ENCODE measurements at places on chromosomes 7 and 10.

DNA sequence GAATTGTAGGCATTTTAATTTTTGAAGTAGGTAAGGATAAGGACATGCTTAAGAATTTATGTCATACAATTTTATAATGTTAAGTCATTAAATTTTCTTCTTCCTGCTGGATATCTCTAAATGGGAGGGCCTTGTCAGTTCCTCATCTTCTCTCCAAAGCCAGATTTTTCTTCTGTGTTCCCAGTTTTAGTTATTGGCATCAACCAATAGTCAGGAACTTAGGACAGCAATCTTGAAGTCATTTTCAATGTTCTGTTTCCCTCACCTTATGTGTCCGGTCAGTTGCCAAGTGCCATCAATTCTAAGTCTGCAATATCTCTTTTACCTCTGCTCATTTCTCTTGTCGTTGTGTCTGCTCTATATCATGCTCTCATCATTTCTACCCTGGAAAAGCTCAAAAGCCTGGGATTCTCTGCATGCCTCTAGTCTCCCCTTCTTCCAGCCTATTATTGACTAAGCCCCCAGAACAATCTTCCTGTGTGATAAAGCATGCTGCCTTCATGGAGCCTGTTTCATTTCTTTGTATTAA lies 145.2 kb downstream of the PPP1R9A start:
- no peak for DNase-seq

DNA sequence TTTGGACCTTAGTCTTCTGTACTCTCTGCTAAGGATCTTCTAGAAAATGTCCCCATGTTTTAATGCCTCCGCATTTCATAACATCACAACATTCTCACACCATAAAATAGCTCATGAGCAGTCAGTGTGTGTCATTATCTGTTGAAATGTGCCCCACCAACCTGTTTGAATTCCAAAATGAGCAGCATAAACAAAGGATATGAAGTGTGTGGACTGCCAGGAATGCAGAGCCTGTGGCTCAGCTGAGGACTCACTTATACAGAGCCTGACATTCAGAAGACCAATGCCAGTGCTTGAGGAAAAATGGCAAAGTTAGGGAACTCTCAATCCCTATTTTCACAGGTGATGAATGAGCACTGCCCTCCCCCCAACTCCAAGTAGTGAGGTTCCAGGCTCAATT lies 621.4 kb downstream of the POM121L12 start:
- no peak for DNase-seq

DNA sequence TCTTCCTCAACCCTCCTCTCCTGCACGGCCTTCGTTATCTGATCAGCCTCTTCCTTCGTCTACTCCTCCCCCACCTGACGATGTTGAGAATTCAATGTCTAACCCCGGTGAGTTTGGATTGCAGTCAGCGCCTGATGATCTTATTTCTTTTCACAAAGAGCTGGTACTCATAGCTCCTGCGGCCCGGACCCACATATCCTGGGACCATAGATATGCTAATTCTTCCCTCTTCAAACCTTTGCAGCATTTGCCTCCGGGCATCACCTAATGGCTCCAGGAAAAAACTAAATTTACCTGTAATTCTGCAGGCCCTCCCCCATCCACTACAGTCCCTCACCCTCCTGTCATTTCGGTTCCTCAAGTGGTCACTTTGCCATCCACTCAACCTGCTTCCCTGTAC lies 12.4 kb upstream of the DDC start:
- no peak for DNase-seq

DNA sequence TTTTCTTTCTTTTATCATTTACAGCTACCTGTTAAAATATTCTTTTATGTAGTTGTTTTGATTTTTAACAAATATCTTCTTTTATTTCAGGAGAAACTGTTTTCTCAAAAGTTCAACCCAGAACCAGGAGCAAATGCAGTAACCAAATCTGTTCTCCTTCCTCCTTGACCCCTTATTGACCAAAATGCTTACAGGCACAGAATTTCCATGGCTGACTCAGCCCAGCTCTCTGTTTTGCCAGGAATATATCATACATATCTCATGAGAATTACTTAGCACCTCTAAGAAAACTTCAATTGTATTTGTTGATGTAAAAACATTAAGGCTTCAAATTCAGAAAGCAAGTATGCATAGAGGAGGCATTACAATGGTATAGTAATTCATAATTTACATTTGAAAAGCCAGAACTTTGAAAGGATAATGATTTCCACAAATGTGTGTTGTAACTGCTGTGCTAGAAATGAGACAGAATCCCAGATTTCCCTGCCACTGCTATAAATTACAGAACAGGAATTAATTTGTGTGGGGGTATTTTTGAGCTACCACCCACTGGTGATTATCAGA lies 2.2 kb downstream of the GSAP start:
- DNase-seq, result no peak

- no peak for DNase-seq
These were observed 11.8 kb upstream of the TBXAS1 start for GRCh38 chr7:139817249-139817648.

- no peak for DNase-seq
These were observed 208.1 kb downstream of the KIAA1217 start for GRCh38 chr10:24417053-24417452.

DNA sequence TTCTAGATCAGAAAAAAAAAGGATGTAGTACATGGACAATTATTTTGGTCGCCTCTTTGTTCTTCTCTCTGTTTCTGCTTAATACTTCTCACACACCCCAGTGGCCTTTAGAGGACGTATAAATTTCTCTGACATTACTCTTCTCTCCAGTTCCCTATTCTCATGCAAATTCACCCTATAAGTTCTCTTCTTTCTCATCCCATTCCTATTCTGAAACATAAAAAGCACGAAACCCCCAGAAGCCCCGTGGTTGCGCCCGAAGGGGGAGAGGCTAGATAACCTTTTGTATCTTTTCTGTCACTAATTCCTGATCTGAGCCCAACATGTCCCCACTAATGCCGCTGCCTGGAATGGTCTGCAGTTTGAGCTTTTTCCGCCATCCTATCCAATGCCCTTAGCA lies 136.9 kb downstream of the SKIDA1 start:
- no peak for DNase-seq

DNA sequence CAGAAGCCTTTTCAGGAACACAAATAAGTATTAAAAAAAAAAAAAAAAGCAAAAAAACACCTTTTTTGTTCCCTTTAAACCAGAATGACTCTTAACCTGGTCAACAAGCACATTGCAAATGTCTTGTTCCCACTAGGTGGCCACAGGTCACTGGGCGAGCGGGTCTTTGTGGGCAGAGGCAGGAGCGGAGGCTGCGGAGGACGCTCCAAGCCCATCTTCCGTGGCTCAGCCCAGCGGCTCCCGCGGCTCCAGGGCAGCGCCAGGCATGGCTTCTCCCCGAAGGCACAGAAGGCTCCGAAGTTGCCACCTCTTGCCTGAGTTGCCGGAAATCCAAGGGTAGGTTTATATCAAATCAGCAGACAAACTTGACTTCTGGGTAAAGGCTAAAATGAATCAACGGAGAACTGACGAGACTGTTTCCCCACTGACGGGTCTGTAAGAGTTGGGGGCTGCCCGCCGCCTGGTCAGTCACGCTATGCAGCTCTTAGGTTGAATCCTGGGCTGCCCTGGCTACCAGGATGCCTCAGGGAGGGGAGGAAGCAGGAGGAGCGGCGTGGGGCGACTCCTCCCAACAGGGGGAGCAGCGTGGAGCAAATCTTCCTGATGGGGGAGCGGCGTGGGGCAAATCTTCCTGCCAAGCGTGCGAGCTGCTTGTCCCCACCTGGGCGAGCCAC lies 144.5 kb downstream of the PTPRN2 start:
- no peak for DNase-seq

GRCh38 chr10:128686630-128687278 lies 560.5 kb upstream of the MKI67 start:
- no peak for DNase-seq

DNA sequence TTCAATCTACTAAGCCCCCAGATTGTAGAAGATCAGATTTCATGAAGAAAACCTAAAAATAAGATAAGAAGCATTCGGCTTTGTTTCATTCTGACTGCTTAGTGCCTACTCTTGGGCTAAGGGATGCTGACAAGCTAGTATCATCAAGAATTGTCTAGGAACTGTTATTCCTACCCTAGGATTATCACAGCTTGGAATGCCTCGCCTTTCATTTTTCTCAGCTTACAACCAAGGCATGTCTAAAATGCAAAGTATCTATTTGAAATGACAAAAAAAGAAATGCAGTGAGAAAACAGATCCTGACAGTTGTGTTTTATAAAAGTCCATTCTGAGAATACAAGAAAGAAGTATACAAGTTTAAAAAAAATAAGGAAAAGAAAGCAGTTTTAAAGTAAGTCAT lies 441.0 kb downstream of the KCNMA1 start:
- no peak for DNase-seq

DNA sequence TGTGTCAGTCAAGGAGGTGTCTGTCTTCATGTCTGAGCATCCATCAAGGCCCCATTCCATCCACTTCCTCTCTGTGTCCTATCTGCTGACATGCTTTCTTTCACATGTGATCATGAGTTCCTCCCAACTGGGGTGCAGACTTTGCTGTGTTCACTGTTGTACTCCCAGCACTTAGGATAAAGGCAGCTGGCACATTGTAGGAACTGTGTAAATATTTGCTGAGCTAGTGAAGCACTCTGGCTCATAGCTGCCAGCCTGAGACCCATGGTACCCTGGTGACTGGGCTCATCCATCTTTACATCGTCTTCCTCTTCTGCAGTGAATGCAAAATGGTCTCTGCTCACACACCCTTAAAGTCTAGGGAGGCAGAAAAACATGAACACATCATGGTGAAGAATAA lies 242.2 kb upstream of the IGFBP3 start:
- DNase-seq, result no peak

GRCh38 chr7:125467996-125468854 lies 538.6 kb upstream of the POT1 start:
- DNase-seq, result no peak

DNA sequence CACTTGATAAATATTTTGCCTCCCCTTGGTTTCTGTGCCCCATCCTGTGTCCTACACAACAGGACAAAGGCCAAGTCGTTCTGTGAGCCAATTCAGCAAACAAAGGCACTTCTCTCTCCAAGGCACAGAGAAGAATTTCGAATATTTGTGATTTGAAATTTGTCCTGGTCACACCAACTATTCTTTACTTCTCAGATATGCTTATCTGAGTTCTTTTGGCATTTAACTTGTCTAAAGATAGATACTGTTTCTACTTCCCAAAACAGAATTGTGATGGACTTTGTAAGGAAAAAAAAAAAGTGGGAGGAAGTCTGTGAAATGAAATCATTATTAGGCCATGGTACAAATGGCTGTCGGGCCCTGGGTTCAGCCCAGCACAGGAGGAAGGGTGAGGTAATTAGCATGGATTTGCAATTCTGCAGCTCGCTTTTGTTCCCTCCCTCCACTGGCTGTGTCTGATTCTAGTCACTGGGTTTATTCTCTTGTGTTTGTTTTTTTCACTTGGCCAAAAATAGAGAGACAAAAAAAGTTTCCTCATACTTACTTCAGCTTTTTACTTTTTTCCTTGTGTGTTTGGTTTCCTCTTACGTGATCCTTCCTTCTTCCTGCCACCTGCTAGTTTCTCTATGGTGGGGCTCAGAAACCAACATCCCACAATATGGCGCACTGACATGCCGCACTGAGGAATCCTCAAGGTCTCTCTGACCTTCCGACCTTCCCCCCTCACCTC lies 108.2 kb upstream of the MKLN1 start:
- DNase-seq, result no peak

DNA sequence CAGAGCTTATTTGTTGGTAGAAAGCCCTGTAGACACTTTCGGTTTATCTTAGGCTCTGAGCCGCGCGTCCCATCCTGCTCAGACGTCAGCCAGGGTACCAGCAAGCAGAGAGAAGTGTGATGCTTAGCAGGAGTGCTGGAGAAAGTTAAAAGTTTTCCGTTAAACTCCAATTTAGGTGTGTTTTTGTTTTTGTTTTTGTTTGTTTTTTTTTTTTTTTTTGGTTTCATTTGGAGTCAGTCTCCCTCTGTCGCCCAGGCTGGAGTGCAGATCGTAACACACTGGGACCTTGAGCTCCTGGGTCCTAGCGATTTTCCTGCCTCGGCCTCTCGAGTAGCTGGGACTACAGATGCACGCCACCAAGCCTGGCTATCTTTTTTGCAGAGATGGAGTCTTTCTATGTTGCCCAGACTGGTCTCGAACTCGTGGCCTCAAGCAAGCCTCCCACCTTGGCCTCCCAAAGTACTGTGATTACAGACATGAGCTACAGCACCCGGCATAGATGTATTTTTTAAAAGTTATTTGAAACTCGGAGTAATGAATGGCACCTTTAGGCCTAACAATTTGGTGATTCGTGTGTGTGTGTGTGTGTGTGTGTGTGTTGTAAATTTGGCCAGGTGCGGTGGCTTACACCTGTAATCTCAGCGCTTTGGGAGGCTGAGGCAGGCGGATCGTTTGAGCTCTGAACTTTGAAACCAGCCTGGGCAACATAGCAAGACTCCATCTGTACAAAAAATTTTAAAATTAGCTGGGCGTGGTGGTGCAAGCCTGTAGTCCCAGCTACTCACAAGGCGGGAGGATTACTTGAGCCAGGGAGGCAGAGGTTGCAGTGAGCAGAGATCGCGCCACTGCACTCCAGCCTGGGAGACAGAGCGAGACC lies 1.3 kb upstream of the HIP1 start:
- DNase-seq, result no peak

DNA sequence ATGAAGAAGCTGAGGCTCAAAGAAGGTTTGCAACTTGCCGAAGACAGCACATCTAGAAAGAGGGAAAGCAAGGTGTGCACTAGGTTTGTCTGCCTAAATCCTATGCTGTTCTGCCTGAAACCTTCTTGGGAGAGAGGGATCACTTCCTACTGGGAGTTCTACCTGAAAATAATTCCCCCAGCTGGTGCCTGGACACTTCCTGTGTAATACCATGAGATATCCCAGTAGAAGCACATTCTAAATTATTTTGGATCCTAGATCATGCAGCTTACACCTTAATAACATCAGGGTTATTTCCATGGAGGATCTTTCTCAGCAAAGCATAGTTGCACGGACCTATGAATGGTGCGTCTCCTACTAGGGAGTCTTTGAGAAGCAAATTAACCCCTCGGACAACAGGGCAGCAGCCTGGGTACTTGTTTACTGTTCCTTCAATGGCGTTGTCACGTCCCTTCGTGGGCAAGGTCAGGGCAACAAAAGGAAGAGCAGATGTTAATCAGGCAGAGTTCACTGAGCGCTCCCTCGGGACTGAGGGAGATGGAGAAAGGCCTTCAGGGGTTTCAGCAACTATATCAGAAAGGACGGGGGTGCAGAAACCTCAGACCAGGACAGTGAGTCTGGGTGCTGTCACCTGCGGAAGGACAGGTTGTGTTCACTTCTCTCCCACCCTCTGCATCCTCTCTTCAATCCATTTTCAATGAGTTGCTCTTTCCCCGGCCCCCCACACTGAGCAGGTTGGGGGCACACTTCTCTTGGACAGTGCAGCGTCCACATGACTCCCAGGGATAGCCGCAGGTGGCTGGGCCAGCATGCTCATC lies 44.0 kb downstream of the OAT start:
- no peak for DNase-seq

Data from effector memory CD4-positive, alpha-beta T cell (primary cell).